ENCODE measurements at places on chromosomes 4 and X. TPM values are rescaled to one million over a fixed set of nuclear protein-coding genes. Genes with fewer than 3 reads are reported as not detected.

Gene PNMA5
- total RNA-seq: 0.82 TPM

DNA sequence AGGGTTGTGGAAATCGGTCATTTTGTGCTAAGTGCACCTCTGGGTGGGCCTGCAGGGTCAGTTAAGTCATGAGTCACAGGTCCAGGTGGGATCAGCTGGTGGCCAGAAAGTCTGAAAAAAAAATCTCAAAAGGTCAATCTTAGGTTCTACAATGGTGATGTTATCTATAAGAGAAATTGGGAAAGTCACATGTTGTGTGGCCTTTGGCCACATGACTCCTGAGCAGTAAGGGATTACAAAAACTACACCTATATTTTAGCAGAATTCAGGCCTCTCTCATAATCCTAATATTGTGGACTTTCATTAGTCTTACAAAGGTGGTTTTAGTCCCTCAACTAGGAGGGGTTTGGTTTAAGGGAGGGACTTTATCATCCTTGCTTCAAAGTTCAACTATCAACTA lies 59.1 kb downstream of the UCHL1 start:
- no peak for DNase-seq

DNA sequence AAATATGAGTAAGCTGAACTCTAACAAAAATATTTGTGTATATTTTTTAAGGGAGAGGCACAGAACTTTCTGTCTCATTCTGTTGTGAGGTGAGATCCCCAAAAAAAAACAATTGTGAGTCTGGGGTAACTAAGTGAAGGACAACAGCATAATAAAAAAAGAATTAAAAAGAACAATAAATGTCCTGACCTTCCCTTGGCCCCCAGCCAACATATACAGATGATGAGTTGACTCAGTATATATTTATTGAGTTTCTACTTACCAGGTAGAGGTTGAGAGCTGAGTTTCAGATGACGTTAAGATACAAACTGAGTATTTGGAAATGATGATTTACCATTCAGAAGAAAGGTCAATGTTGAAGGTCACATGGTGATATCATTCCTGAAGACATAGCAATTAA lies 239.5 kb downstream of the KCNIP4 start:
- DNase-seq: no peak

GRCh38 chrX:115561605-115562479 lies 868 bp downstream of the PLS3 start:
- DNase-seq: no peak

Gene VCX3A
- total RNA-seq: not detected

Gene PCDH19
- total RNA-seq: 17.4 TPM

DNA sequence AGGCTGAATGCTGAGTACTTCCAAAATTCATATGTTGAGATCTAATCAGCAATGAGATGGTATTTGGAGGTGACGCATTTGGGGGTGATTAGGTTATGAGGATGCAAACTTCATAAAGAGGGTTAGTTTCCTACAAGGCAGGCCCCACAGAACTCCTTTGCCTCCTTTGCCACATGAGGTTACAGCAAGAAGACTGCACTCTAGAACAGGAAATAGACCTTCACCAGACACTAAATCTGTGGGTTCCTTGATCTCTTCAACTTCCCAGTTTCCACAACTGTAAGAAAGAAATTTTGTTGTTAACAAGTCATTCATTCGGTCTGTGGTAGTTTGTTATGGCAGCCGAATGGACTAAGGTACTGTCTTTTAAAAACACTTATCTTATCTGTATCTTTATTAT lies 681.9 kb upstream of the HS3ST1 start:
- DNase-seq: no peak

GRCh38 chr4:52862639-52863161 lies 583 bp downstream of the RASL11B start:
- no peak for DNase-seq

Gene ADH1A
- not detected for total RNA-seq

- no peak for DNase-seq
Measured at GRCh38 chrX:139178980-139179379, 351.6 kb upstream of the F9 start.

Gene SYNPO2
- total RNA-seq: 8.8 TPM

Gene ITM2A
- total RNA-seq: 55.5 TPM

Gene JADE3
- 10.9 TPM for total RNA-seq

DNA sequence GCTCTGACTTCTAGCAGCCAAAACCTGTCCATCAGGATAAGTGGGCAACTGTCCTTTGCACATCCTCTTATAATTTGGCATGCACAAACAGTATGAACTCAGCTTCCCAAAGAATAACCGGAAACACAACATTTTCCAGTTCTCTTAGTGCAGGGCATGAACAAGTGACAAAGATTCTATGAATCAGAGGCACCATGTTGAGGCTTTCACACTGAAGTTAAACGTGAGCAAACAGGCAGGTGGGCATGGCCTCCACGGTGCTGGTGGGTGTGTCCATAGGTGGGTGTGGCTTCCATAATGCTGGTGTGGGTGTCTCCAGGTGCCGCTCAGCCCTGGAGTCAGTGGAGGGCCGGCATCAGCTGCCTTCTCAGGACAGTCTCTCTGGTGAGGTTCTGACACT lies 196.5 kb downstream of the SMIM20 start:
- DNase-seq: no peak

DNA sequence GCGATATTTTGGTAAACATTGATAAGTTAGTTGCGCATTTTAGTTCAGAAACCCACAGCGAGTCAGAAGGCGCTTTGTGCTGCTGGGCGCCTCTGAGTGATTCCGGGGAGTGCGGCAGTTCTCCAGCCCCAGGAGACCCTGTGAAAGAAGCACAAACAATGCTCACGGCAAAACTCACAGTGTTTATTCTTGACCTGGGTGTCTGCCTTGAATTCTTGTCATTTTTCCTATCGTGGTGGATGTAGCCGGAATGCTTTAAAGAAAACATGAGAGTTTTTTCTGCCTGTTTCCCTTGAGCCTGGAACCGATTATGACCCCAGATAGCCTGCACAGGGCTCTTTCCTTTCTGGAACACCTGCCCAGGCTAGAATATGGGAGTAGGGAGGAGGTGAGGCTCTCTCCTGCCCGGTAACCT lies 6.7 kb downstream of the TBL1X start:
- no peak for DNase-seq

DNA sequence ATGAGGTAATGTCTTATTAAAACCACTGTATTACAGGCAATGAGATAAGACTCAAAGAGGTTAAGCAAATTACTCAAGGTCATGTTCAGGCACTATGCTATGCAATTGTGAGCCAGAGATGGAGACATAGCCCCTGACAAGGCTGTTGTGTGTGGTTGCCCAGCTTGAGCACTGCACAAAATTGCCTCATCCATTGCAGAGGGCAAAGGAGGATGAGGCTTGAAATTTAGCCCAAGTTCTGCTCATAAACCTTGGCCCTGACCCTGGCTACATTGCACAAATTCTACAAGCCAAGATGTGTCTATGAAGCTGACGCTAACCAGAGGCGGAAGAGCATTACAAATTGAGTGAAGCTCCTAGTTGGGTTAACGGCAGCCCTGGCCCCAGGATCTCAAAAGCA lies 65.6 kb upstream of the PGM2 start:
- DNase-seq: no peak

- no peak for DNase-seq
Measured at GRCh38 chrX:115368876-115369275, 79.4 kb downstream of the LUZP4 start.

Gene SSX7
- not detected for total RNA-seq

Gene BEX3
- total RNA-seq: 130 TPM

GRCh38 chr4:105293360-105293759 lies 146.7 kb downstream of the TET2 start:
- DNase-seq: no peak

Gene RTL9
- 0.82 TPM for total RNA-seq

GRCh38 chr4:93719552-93719951 lies 109.0 kb upstream of the ATOH1 start:
- DNase-seq: no peak

Gene LUZP4
- total RNA-seq: not detected

DNA sequence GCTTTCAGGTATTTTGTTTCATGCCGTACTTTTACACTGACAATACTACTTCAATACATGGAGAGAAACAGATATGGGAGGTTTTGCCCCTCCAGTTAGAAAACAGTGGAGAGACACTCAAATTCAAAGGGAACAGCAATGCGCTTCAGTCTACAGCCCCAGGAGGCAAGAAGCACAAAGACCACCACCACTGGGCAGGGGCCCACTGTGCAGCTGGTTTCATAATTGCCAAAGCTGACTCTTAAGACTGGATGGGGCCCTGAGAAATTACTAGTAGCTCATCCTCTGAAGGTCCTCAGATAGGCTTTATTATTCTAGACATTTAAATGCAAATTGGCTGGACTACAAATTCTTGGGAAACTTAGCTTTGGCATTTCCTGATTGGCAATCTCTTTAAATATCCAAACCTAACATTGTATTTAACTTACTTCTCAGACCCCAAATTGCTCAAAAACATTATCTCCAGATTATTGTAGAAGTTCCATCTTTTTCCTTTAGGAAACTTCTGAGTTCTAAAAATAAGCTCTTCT lies 85.9 kb upstream of the GPR34 start:
- DNase-seq: no peak

GRCh38 chr4:52546449-52546848 lies 112.7 kb downstream of the USP46 start:
- no peak for DNase-seq

DNA sequence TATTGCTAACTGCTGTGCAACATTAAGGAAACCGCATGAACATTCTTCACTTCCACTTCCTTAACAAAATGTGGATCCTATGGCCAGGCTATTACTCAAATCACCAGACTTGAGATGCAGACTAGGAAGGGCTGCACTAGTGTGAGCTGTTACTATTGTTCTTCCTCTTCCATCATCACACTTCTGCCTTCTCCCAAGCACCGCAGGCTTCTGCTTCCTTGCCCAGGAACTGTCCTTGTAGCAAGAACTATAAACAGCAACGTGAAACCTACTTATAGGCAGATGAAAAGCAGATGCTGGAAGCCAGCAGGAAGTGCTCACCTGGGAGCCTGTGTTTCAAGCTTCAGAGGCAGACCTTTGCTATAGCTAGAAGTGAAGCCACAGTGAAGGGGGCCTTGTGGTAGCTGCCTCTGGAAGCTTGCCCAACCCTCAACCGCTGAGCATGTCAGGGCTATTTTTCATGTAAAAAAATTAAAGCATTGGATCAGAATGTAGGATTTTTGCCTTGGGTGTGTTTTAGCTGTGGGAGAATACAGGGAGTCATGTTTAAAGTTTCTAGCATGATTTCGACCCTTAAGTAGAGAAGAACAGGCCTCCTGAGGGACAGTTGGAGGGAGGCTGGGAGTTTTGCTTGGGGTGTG lies 43.9 kb downstream of the CLNK start:
- no peak for DNase-seq

- DNase-seq: no peak
Measured at GRCh38 chrX:41457613-41458192, 10.6 kb downstream of the NYX start.

- no peak for DNase-seq
Measured at GRCh38 chr4:119087121-119087520, 48.5 kb upstream of the MYOZ2 start.

DNA sequence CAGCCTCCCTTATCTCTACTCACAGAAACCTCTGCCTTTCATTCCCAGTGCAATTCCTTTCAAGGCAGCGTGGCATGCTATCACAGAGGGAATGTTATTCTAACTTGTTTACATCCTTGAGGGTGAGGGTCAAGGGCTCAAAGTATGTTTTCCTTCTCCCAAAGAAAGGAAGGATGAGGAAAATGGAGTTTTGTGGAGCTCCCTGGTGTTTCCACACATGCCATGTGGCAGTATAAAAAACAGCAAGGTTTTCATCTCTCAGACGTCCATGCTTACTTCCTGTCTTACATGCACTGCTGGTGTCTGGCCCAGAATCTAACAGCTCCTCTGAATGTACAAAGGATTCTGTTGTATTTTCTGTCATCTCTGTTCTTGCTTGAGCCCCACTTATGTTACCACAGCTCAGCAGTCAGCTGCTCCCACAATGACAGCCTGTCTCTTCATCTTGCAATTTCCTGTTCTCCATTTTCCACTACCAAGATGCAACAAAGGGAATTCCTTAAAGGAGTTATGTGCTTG lies 128.0 kb downstream of the SNCA start:
- peak; percentile 15 for DNase-seq

Gene PDGFC
- 23.0 TPM for total RNA-seq

DNA sequence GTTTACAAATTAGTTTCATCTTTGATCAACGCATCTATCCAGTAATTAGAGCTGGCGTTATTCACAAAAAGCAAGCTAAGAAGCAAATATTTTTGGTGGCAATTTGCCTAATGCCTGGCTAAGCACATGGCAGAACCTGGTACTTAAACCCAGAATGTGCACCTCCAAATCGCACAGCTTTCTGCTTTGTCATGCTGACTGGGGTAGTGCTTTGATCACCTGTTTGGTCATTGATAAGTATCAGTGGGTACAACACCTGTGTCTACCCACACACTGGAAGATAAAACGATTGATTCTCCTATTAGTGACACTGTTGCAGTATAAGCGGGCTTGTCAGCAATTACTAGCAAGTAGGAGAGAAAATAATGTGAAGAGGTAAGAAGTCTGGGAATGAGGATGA lies 1.9 kb downstream of the NUDT6 start:
- DNase-seq: no peak

Gene MAGEB16
- not detected for total RNA-seq

Gene NIPAL1
- total RNA-seq: 3.9 TPM

DNA sequence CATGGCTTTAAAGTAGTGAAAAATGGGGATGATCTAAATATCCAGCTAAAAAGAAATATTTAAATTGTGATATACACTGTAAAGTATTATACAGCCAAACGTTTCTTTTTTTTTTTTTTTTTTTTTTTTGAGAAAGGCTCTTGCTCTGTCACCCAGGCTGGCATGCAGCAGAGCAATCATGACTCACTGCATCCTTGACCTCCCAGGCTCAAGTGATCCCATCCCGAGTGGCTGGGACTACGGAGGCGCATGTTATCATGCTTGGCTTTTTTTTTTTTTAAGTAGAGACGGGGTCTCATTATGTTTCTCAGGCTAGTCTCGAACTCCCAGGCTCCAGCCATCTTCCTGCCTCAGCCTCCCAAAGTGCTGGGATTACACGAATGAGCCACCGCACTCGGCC lies 17.1 kb downstream of the SMIM14 start:
- DNase-seq: no peak

Gene TRIM75
- total RNA-seq: not detected

- no peak for DNase-seq
Measured at GRCh38 chr4:3792813-3793212, 26.6 kb downstream of the ADRA2C start.

Gene GPM6B
- total RNA-seq: 308 TPM

- no peak for DNase-seq
Measured at GRCh38 chr4:158532556-158533231, 11.0 kb downstream of the RXFP1 start.

Gene ATP2B3
- total RNA-seq: 5.6 TPM

DNA sequence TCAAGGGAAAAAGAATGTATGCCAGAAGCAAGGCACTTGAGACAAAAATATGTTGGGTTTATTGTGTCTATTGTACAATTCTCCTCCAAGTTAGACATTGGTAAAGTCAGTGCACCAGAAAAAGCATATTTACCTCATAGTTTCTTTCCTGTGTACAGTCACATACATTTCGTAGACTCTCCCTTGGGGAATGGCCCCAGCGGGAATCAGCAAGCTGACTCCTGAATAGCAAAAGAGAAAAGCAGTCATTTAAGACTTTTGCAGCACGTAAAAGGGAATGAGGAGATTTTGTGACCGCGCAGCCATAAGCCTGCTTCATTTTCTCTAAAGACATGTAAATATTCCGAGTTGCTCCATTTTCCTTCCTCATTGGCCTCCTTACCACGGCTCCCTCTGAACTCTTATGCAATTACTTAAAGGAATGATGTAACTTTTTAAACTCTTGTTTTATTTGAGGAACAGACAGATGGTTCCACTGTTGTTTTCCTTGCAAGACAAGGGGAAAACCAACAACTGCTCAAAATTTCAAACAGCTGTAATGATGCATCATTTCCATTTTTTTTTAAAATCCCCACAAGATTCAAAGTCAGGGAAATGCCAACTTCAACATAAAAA lies 332.7 kb downstream of the UNC5C start:
- no peak for DNase-seq

Data from cerebellum (tissue), 4 donors.